ENCODE measurements at places on chromosomes 1 and 21.

- no peak for DNase-seq
Measured at GRCh38 chr1:49136738-49137251, 360.1 kb upstream of the BEND5 start.

DNA sequence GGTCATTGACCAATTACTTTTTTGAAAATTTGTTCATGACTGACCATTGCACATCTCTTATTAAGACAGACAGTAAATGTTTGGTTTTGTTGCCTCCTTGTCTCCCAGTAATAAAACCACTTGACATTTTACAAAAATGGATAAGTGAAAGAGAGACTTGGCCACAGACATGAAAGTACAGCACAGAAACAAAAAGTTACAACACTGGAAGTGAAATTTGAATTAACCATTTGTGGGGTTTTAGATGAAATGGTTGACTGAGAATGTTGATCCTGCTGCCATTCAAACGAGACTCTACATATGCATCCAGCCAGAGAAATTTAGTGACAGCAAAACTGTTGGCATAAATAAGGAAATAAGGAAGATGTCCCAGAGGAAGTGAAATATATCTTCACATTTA is 79.3 kb upstream of the B3GALT2 start:
- no peak for DNase-seq

GRCh38 chr1:91601554-91602376 is 101.1 kb downstream of the CDC7 start:
- DNase-seq = no peak

DNA sequence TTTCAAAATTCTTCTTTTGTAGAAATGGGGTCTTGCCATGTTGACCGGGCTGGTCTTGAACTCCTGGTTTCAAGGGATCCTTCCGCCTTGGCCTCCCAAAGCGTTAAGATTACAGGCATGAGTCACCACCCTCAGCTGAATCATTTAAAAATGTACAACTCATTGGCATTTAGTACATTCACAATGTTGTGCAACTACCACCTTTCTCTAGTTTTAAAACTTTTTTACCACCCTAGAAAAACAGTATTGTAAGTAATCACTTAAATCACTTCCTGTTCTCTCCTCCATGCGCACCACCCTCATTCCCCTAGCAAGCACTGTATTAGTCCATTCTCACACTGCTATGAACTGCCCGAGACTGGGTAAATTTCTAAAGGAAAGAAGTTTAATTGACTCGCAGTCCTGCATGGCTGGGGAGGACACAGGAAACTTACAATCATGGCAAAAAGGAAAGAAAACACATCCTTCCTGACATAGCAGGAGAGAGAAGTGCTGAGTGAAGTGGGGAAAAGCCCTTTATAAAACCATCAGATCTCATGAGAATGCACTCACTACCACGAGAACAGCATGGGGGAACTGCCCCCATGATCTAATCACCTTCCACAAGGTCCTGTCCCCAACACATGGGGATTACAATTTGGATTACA is 14.4 kb upstream of the THEM5 start:
- DNase-seq = no peak

DNA sequence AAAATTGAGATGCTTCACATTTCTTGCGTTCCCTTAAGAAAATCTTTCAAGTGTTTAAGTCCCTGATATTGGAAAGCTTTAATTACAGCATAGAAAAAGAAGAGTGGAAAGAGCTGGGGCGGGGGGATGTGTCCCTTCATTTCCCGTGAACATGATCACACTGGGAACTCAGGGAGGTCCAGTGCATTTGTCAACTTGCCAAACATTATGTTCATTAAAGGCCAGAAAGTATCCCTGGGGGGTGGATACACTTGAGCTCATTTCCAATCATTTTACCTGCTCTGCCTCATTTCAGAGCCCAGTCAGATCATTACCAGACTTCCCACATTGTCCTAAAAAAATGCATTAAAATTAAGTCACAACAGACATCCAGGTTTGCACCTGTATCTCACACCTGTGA is 123.6 kb upstream of the KCNJ15 start:
- DNase-seq = no peak

- no peak for DNase-seq
Measured at GRCh38 chr1:197989058-197989457, 71.9 kb downstream of the LHX9 start.

- no peak for DNase-seq
Measured at GRCh38 chr21:40696246-40696645, 150.7 kb downstream of the DSCAM start.

- no peak for DNase-seq
Measured at GRCh38 chr1:23598424-23598823, 39.1 kb upstream of the ID3 start.

DNA sequence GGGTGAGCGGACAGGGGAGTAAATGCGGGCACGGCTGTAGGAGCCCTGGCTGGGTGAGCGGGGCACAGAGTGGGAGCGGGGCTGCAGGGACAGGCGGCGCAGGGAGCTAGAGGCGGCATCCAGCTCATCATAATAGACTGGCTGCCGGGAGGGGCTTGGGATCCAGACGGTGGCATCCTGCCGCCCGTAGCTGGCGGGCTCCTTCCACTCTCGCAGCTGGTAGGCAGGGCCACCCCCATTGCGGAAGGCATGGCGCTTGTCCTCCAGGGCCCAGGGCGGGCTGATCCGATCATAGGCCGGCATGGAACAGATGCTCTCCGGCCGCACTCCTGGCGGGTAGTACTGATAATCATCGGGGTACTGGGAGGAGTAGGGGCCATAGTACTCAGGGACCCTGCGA is 43.7 kb upstream of the GOLT1A start:
- DNase-seq = no peak

DNA sequence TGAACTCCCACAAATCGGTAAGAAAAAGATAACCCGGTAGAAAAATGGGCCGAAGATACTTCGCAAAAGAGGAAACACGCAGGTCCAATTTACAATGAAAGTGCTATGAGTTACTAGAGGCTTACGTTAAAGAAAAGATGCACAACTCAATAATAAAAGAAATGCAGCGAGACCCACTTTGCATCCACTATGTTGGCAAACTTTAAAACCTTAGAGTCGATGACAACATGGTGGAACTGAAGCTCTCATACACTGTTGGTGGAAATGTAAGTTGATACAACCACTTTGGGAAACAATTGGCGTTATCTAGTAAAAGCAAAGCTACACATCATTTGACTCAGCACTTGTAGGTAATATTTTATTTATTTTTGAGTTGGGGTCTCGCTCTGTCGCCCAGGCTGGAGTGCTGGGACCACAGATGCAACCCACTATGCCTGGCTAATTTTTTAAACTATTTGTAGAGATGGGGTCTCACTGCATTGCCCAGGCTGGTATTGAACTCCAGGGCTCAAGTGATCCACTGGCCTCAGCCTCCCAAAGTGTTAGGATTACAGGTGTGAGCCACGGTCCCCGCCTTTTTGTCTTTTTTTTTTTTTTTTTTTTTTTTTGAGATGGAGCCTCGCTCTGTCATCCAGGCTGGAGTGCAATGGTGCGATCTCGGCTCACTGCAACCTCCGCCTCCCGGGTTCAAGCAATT is 696 bp upstream of the GPATCH3 start:
- no peak for DNase-seq

- DNase-seq = no peak
Measured at GRCh38 chr21:38267991-38268863, 11.4 kb downstream of the KCNJ15 start.

DNA sequence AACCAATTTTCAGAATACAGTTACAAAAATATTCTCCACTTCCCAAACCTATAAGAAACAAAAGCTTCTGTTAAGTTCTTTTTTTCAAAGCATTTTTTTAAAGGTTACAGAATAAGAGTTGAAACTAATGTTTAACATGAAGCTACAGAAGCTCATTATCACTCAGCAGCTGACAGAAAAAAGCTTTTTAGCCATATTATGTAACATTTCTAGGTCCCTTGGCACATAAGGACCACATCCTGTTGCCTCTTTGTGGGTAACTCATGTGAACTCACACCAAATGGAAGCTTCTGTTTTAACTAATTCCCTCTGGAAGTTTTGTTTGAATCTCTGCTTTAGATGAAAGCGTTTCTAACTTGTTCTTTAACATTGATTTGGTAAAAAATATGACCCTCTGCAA is 242.5 kb upstream of the TMPRSS15 start:
- no peak for DNase-seq

- no peak for DNase-seq
Measured at GRCh38 chr1:227305894-227306626, 12.2 kb downstream of the CDC42BPA start.

DNA sequence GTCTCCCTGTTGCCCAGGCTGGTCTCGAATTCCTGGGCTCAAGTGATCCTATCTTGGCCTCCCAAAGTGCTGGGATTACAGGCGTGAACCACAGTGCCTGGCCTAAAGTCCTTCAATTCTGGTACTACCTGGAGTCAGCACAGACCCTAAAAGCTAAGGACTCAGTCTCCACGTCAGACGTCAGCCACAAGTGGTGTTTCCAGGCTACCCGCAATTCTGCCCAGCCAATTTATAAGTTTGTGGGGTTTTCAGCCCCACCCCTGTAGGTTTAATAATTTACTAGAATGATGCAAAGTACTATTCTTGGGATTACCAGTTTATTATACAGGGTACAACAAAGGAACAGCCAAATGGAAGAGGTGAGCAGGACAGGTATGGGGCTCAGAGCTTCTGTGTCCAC is 10.6 kb upstream of the DIP2A start:
- DNase-seq = no peak

GRCh38 chr21:42120101-42120902 is 49.2 kb downstream of the UMODL1 start:
- no peak for DNase-seq

GRCh38 chr21:17539323-17539722 is 26.5 kb downstream of the CXADR start:
- no peak for DNase-seq

DNA sequence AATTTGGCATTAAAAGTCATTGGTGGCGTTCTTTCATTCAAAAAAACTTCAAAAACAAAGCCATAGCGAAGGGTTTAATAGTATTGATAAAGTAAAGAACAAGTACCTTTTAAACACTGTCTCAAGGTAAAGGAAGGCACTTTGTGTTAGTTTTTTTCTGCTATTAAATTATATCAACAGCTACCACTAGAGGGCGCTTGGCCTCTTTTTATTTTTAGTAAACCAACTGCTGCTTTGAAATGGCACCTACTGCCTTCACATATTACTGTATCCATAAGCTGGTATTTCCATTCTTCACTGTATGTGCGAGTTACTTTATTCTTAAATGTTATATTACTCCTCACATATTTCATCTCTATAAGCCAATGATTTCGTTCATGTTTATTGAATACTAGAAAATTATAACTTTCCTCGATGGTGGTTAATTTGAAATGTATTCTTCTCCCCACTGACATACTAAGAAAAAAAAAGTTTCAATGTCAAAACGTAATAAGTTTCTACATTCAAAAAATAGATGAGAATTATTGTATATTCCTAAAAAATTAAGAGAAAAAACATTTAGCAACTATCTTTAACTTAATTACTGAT is 125.7 kb upstream of the CXADR start:
- peak; percentile 55 for DNase-seq

DNA sequence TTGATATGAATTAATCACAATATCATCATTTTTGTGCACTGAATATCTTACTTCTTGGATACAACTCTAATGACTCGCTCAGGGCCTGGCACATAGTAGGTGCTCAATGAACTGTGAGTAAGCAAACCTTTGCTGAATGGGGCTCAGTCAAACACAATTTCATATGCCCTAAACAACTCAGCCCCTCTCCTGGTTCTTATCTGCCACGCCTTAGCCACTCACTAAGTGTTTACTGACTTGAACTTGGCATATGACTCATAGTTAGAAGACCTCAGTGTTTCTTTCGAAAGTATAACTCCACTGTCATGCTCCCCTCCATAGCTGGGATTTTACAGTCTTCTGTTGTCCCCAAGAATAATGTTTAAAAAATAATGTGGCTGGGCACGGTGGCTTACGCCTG is 4.8 kb upstream of the IFNLR1 start:
- DNase-seq = peak; percentile 23

- no peak for DNase-seq
Measured at GRCh38 chr21:46148106-46148505, 7.3 kb downstream of the FTCD start.

GRCh38 chr1:40664167-40664537 is 1.3 kb downstream of the RIMS3 start:
- DNase-seq = no peak

GRCh38 chr1:151729157-151729965 is 8.0 kb downstream of the RIIAD1 start:
- no peak for DNase-seq

DNA sequence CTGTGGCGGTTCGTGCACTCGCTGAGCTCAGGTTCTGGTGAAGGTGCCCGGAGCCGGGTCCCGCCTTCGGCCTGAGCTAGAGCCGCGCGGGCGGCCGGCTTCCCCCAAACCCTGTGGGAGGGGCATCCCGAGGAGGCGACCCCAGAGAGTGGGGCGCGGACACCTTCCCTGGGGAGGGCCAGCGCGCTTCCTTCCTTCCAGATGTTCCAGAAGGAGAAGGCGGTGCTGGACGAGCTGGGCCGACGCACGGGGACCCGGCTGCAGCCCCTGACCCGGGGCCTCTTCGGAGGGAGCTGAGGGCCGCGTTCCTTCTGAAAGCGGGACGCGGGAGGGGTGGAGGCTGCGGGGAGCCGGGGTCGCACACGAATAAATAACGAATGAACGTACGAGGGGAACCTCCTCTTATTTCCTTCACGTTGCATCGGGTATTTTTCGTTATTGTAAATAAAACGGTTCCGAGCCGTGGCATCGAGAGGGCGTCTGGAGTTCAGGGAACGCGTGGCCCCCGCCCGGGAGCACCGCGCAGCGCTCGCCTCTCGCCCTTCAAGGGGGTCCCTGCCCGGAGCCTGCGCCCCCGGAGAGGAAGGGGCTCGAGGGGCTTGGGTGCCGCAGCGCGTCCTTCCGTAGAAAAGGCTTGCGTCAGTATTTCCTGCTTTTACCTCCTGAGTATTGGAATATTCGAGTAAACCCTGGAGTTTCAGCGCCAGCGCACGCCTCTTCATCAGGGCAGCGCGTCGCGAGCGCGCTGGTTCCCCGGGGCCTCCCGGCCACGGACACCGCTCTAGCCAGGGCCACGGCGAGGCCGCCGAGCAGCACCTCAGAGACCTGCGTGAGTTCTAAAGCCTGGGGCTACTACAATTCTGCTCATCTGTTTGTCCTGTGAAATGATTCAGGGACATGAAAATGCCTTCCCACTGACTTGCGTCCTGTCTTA is 11.5 kb downstream of the YBEY start:
- no peak for DNase-seq

DNA sequence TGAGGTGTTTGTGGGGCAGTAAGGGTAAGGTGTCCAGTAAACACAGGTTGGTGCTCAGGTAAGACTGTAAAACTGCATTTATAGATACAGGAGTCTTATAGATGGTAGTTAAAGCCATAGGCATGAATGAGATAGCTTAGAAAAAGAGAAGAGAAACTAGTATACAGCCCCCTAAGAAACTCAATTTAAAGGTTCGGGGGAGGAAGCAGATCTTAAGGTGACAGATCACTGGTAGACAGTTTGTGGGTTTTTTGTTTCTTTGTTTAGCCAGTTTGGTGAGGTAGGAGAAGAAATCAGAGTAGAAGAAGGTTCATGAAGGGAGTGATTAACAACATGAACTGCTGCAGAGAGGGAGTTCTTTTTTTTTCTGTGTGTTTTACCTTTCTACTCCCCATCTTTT is 6.1 kb upstream of the AGO3 start:
- no peak for DNase-seq

All from activated CD4-positive, alpha-beta T cell treated with anti-CD3 and anti-CD28 coated beads for 4 hours (primary cell).